Spleen (tissue), 13 donors: ENCODE measurements at places on chromosomes 16 and 17. TPM values are rescaled to one million over a fixed set of nuclear protein-coding genes. Genes with fewer than 3 reads are reported as not detected.

DNA sequence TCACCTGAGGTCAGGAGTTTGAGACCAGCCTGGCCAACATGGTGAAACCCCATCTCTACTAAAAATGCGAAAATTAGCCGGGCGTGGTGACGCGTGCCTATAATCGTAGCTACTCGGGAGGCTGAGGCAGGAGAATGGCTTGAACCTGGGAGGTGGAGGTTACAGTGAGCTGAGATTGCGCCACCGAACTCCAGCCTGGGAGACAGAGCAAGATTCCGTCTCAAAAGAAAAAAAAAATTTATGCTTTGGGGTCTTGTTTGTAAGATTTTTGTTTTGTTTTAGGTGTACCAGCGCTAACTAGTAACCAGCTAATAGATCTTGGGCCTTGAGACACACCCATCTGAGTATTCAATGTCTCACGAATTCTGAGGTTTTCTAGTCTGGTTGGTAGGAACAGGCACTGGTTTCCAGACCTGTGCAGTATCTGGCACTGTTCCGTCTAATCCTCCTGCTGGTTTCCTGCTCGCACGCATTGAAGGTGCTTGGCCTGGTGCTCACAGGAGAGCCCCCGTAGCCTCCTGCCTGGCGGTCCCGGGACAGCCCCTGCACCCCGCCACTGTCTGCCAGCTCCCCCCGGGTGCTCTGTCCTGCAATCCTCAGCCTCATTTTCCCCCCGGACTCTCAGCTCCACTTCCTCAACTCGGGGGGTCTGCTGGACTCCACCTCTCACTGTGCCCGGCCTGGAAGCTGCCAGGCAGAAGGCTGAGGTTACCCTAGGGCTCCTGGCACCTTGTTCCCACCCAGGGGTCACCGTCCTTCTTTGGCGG lies 10.6 kb upstream of the DUS1L start:
- no peaks in the 10 kb centered on the region for H3K27me3 ChIP-seq
- no peak for DNase-seq
- H3K27ac ChIP-seq: no peak overlapping the region
- H3K36me3 ChIP-seq: peaks cover 33% of the 10 kb centered on the region
- H3K4me1 ChIP-seq: no peaks in the 10 kb centered on the region

- no peaks in the 10 kb centered on the region for H3K27me3 ChIP-seq
- H3K36me3 ChIP-seq: no peaks in the 10 kb centered on the region
- peaks cover 20% of the 10 kb centered on the region for H3K4me1 ChIP-seq
- peak overlapping the region; percentile 98 for H3K27ac ChIP-seq
- H3K4me3 ChIP-seq: peak overlapping the region; percentile 87
These were observed 122.3 kb downstream of the GOSR1 start for GRCh38 chr17:30599428-30600059.

DNA sequence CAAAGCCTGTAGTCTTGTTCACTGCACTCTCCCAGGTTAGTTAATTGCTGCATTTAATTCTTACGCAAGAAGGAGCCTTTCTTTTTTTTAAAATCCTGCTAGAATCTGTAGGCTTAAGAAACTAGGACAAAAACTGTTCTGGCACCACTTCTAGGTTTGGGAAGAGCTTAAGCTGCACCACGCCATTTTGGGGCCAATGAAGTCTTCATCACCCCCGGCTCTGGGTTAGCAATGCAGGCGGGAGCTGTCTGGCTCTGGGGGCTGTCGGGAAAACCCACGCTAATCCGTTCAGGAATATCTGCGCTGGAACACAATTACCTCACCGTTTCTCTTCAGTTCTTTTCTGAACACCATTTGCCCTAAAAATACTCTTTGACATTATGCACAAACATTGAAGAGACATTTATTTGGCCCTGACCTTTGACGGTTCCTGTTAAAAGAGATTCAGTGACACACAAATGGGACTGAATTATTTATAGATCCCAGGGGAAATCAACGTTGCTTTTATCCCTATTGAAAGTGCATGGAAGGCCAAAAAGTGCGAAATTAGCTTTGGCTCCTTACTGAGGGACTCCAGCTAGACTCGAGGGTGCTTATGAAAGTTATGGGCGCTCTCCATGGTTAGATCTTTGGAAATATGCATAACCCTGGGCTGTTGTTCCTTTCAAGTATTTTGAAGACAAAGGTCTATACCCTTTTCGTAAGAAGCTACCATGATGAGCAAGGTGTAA lies 249.2 kb downstream of the HAPSTR1 start:
- no peak overlapping the region for H3K4me3 ChIP-seq
- no peak overlapping the region for H3K27ac ChIP-seq
- H3K4me1 ChIP-seq: no peaks in the 10 kb centered on the region

Gene DECR2
- 11.7 TPM for total RNA-seq

GRCh38 chr16:50578137-50578536 lies 29.9 kb downstream of the NKD1 start:
- no peak overlapping the region for H3K27ac ChIP-seq
- no peak overlapping the region for H3K4me3 ChIP-seq
- H3K36me3 ChIP-seq: no peaks in the 10 kb centered on the region
- H3K27me3 ChIP-seq: no peaks in the 10 kb centered on the region
- no peaks in the 10 kb centered on the region for H3K4me1 ChIP-seq
